Progenitor cell of endocrine pancreas (in vitro differentiated cells): ENCODE measurements at places on chromosomes 4 and X.

DNA sequence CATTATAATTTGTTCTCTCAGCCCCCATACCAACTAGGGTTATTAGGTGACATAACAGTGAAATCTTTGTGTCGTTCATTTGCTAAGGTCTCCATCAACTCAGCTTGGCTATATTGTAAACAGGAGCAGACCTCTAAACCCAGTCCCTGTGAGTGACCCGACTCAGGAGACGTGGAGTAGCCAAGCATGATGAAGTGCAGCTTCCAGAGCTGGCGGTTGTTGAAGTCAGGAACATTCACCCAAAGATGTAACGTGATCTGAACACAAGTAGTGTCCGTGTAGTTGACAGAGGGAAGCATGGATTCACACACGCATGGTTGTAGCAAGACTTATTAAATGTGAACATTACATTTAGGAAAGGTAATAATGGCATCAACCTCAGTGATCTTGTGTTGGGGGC is 102.3 kb downstream of the FAM193A start:
- no peak for DNase-seq

DNA sequence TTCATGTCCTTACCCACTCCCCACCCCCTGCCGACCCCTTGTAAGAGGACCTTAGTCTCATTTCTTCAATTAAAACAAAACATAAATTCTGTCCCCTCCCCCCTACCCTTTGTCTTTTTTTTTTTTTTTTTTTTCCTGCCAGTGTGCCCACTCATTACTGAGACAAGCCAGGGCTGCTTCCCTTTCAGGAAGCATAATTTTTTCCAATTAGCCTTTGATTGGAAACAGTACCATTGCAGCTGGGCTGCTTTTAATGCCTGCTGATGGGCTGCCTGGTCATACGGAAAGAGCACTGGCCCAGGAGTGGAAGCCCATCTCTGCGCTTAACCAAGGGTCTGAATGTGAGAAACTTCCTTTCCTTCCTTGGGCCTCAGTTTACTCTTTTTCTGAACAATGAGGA is 18.6 kb upstream of the CAPN6 start:
- no peak for DNase-seq

DNA sequence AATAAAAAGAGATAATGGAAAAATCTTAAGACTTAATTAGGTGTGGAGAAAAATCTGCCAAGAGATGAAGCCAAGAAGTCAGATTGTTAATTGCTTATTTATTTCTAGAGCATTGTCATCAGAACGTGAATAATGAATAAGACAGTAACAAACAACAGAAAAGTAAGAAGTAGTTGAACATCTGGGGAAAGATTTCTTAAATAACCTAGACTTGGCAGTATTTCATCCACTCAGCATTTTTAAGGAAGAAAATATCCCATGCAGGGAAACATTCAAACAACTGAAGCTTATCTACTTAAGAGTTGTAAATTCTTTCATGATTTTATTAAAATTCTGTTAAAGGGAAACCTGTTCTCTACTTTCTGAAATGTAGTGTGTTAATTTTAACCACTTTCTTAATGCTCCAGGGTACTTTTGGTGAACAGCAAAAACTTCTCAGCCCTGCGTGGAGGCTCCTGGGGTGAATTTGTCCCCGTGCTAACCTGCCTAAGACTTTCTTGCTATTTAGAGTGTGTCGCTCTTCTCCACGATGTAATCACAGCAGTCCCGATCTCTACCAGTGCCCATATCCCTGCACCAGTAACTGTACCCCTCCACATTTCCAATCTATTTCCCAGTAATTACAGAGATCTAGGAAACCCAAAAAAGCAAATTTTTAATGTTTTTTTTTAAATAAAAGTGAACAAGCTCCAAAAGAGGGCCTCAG is 124.6 kb downstream of the CORIN start:
- DNase-seq, result no peak

GRCh38 chr4:158020734-158021346 is 152.0 kb downstream of the GASK1B start:
- no peak for DNase-seq
